ENCODE measurements at places on chromosomes 5 and 9.

DNA sequence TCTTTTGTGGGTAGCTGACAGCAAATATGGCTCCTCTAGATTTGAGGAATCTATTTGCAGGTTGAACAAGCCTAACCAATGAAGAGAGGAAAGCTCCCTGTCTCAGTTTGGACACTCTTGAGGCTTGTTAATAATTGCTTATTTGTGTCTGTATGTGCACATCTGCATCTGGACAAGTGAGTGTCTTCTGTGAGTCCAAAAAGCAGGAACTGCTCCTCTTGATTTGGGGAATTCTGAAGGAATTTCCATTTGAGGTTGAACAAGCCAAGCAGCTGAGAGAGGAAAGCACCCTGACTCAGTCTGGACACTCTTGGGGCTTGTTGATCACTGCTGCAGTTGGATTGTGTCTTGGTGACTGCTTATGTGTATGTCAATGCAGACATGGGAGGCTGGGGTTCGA lies 211.6 kb downstream of the DTWD2 start:
- no peak for DNase-seq

DNA sequence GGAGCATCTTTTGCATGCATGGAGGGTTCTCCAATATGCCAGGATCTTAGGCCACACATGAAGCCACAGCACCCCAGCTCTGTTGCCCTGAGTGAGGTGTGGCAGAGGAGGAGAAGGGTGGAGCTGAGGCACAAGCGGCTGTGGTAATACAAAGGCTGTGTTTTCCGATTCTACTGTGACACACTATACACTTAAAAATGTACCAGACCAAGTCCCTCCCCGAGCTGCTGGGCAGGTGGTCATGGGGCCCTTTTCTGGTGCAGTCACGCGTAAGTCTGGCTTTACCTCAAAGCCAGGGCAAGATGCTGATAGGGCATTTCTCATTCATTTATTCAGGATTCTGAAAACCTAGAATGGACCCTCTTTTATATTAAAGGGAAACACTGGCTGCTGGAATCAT lies 3.7 kb downstream of the ADGRV1 start:
- DNase-seq: no peak

- peak; percentile 70 for DNase-seq
Measured at GRCh38 chr9:137236238-137236935, 4.7 kb upstream of the TUBB4B start.

GRCh38 chr5:173065155-173065554 lies 9.0 kb downstream of the CREBRF start:
- no peak for DNase-seq

GRCh38 chr9:114124138-114124537 lies 25.0 kb upstream of the KIF12 start:
- no peak for DNase-seq

GRCh38 chr9:89305868-89306267 lies 5.1 kb upstream of the CKS2 start:
- no peak for DNase-seq

- DNase-seq: no peak
Measured at GRCh38 chr5:133683646-133684596, 71.6 kb upstream of the FSTL4 start.

DNA sequence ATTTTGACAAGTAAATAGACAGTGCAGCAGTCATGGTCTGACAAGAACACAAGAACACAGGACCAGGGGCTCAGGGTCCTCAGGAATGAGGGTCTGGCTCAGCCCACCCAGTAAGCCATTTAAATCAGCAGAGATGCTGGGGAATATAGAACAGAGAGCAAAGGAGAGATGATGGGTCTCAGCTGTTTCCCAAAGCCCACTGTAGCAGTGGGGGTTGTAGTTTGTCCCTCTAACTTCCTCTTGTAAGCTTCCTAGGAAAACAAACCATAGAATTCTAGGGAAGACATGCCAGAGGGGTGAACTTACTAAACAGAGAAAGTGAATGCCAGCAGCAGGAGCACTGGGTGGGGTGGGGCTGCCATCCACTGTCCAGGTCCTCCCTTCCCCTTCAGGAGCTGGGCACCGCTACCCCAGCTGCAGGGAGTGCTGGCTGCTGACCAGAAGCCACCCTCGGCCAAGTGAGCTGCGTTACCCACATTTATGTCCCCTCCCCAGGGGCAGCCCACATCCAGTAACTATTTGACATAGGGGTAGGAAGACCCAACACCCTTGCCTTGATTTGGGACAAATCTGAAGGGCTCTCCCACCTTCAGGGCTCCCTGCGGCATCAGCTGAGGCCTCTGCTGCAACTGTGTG lies 41.6 kb downstream of the GABBR2 start:
- no peak for DNase-seq

DNA sequence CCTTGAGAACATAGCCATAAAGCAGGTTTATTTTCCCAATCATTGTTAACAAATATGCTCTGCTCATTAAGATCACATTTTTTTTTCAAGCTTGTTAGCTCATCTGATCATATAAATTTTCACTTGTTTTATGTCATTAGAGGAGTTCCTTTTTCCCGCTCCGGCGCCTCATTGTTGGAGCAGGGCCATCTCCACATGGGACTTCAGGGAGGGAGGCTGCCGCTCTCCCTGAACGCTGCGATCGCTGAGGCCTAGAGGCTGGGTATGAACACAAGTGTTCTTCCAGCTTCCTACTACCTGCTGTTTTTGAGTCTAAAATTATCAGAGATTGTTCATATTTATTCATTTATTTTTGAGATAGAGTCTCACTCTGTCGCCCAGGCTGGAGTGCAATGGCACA lies 246.9 kb downstream of the MPDZ start:
- DNase-seq: no peak

DNA sequence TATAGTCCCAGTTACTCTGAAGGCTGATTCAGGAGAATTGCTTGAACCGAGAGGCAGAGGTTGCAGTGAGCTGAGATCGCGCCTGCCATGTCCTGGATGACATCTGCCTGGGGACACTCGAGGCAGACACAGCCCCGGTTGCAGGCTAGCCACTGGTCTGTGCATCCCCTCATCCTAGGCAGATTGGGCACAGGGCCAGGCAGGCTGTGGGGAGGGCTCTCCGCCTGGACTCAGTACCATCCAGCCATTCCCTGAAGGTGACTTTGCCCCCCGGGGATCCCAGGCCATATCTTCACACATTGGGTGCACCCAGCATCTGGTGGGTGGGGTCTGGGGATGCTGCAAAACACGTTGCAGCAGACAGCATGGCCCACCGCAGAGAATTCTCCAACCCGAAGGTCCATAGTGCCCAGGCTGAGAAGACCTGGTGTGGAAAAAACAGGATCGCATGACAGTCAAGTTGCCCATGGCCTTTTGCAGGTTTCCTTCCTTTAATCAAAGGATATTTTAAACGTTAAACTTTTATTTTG lies 50.9 kb upstream of the SUSD3 start:
- no peak for DNase-seq
